ENCODE measurements at places on chromosomes 7 and 10. TPM values are rescaled to one million over a fixed set of nuclear protein-coding genes. Genes with fewer than 3 reads are reported as not detected.

DNA sequence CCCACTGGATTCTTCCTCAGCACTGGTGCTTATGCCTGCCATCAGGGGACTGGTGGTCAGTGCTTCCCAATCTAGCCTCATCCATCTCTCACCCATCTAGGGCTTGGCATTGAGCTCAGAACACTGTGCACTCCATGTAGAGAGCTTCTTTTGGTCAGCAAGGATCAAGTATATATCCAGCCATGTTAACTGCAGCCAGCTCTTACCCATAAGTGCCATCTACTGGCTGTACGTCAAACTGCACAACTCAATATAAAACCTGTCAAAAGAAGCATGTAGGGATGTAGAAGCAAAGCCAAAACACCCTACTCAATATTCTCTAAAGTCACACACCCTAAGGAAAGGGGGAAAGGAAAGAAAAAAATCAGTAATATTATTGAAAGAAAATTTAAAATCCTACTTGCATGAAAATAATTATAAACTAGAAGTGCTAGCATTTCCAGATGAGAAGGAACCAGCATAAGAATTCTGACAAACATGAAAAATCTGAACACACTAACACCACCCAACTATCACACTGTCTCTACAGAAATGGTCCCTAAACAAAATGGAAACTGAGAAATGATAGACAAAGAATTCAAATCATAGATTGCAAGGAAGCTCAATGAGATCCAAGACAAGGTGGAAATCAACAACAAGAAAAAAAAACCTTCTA is 531.1 kb upstream of the STEAP1 start:
- H3K27me3 ChIP-seq, result no peaks in the 10 kb centered on the region
- H3K4me3 ChIP-seq, result no peak overlapping the region
- peaks cover 31% of the 10 kb centered on the region for H3K4me1 ChIP-seq
- H3K27ac ChIP-seq, result no peak overlapping the region
- H3K36me3 ChIP-seq, result no peaks in the 10 kb centered on the region
- DNase-seq, result peak; percentile 5

- H3K4me1 ChIP-seq, result peaks cover 13% of the 10 kb centered on the region
- no peaks in the 10 kb centered on the region for H3K27me3 ChIP-seq
- DNase-seq, result no peak
Observed at GRCh38 chr10:58436071-58436470, 50.9 kb downstream of the TFAM start.

DNA sequence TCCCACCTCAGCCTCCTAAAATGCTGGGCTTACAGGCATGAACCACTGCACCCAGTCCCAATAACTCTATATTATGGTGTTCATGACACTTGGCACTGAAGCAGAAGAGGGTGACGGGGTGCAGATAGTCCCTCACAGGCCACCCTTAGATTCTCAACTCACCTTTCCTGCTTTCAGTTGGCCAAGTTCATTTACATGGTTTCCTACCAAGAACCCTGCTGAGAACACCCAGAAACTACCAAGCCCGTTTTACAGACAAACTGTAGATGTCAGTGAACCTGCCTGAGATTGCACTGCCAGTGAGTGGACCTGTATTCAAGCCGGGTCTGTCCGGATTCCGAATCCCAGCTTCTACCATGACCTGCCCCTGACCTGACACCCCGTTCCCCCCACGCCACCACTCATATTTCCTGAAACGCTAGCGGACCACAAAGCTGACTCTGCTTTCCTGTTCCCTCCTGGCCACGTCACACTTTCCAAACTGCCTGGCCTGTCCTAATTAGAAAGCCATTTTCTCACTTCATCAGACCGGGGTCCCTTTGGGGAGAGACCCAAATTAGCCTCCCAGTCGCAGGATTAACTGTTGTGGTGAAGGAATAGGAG is 17.3 kb downstream of the GRID2IP start:
- H3K4me3 ChIP-seq, result peak overlapping the region; percentile 19
- no peaks in the 10 kb centered on the region for H3K36me3 ChIP-seq
- no peak overlapping the region for H3K27ac ChIP-seq
- H3K27me3 ChIP-seq, result peaks cover 38% of the 10 kb centered on the region
- DNase-seq, result peak; percentile 32

- H3K4me1 ChIP-seq, result no peaks in the 10 kb centered on the region
- no peak overlapping the region for H3K27ac ChIP-seq
- H3K4me3 ChIP-seq, result no peak overlapping the region
- DNase-seq, result no peak
Observed at GRCh38 chr10:44830022-44830421, 81.1 kb upstream of the TMEM72 start.

DNA sequence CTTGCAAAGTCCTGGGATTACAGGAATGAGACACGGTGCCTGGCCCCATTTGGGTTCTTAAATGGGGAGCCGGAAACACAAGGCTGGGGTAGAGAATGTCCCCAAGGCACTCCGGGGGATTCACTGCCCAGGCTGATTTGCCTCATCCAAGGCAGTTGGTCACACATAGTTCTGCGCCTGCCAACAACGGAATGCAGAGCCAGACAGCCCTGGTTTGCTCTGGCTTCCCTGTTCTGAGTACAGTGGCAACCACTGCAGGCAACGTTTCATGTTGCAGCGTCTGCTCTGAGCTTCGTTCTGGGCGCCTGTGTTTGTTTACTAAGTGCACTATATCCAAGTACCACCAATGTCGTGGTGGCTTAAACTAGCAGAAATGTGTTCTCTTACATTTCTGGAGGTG is 61.7 kb upstream of the C1QL3 start:
- peaks cover 24% of the 10 kb centered on the region for H3K27me3 ChIP-seq
- H3K4me1 ChIP-seq, result no peaks in the 10 kb centered on the region
- DNase-seq, result no peak
- no peak overlapping the region for H3K4me3 ChIP-seq
- no peak overlapping the region for H3K27ac ChIP-seq

GRCh38 chr10:128421371-128422160 is 295.3 kb upstream of the MKI67 start:
- no peaks in the 10 kb centered on the region for H3K27me3 ChIP-seq
- no peaks in the 10 kb centered on the region for H3K36me3 ChIP-seq
- no peaks in the 10 kb centered on the region for H3K4me1 ChIP-seq
- no peak overlapping the region for H3K4me3 ChIP-seq
- H3K27ac ChIP-seq, result no peak overlapping the region

GRCh38 chr7:151372612-151373265 is 31.1 kb downstream of the NUB1 start:
- H3K36me3 ChIP-seq, result peaks cover 8% of the 10 kb centered on the region
- no peak for DNase-seq
- no peak overlapping the region for H3K27ac ChIP-seq
- H3K4me3 ChIP-seq, result no peak overlapping the region
- H3K4me1 ChIP-seq, result peaks cover 10% of the 10 kb centered on the region

GRCh38 chr10:74320026-74320425 is 169.0 kb downstream of the ADK start:
- H3K27ac ChIP-seq, result peak overlapping the region; percentile 28
- H3K4me1 ChIP-seq, result no peaks in the 10 kb centered on the region
- DNase-seq, result no peak
- peaks cover 11% of the 10 kb centered on the region for H3K36me3 ChIP-seq

GRCh38 chr10:34172936-34173533 is 642.1 kb downstream of the PARD3 start:
- H3K4me1 ChIP-seq, result no peaks in the 10 kb centered on the region
- H3K4me3 ChIP-seq, result no peak overlapping the region
- H3K36me3 ChIP-seq, result no peaks in the 10 kb centered on the region
- H3K27ac ChIP-seq, result no peak overlapping the region
- no peaks in the 10 kb centered on the region for H3K27me3 ChIP-seq

DNA sequence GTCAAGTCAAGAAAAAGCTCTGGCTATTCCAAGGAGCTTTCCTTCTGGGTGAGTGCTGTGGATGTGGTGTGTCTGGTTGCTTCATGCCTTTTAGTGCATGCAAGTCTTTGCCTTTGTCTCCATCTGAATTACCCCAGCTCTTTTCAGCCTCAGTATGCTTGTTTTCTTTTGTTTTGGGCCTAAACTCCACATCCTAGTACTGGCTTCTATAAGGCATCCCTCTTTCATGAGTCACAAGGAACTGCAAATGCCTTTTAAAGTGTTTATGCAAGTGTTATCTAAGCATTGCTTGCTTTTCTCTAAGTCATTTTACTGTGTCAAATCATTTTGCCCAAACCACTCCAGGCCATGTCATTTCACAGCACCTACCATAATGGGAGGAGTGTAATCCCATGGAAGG is 132.1 kb downstream of the PLCE1 start:
- no peak overlapping the region for H3K27ac ChIP-seq
- DNase-seq, result no peak
- no peaks in the 10 kb centered on the region for H3K4me1 ChIP-seq

GRCh38 chr10:106981452-106982075 is 182.9 kb downstream of the SORCS1 start:
- no peaks in the 10 kb centered on the region for H3K4me1 ChIP-seq
- DNase-seq, result no peak
- H3K27me3 ChIP-seq, result no peaks in the 10 kb centered on the region

DNA sequence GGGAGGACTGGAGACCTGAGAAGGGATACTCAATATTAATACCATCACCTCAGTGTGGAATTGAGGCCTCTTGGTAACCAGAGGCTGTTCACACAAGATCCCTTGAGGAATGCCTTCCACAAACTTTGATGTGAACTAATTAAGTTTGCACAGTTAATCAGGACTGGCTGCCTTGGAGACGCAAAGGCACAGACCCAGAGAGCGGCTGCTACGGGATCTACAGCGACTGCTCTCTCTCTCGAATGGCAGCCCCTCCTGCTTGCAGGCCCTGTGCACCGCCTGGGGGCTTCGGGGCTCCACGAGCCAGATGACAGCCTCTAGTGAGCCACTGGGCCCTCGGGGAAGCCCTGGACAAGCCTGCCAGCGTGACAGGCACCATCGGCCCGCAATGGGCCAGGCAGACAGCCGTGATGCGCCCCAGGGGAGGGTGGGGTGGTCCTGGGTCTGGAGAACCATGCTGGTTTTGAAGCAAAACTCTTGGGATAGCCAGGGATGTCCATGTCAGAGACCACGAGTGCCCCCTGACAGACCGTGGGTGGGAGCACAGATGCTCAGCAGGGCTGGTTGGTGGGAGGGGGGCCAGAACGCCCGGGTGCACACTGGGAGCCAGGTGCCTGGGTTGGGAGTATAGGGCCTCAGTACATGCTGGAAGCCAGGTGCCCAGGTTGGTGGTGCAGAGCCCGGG is 195.6 kb downstream of the ELFN1 start:
- no peaks in the 10 kb centered on the region for H3K27me3 ChIP-seq
- H3K27ac ChIP-seq, result no peak overlapping the region
- no peak for DNase-seq
- H3K4me1 ChIP-seq, result no peaks in the 10 kb centered on the region
- H3K4me3 ChIP-seq, result no peak overlapping the region

DNA sequence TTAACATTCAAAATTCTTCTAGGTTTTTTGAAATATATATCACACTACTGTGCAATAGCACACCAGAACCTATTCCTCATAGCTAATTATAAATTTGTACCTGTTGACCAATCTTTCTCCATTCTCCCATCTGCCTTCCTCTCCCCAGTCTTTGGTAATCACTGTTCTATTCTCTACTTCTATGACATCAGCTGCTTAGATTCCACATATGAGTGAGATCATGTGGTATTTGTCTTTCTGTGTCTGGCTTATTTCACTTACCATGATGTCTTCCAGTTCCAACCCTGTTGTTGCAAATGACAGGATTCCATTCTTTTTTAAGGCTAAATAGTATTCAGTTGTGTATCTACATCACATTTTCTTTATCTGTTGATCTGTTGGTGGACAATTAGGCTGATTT is 54.4 kb upstream of the CCDC6 start:
- H3K27me3 ChIP-seq, result peaks cover 10% of the 10 kb centered on the region
- no peak overlapping the region for H3K4me3 ChIP-seq
- no peak overlapping the region for H3K27ac ChIP-seq
- DNase-seq, result no peak

DNA sequence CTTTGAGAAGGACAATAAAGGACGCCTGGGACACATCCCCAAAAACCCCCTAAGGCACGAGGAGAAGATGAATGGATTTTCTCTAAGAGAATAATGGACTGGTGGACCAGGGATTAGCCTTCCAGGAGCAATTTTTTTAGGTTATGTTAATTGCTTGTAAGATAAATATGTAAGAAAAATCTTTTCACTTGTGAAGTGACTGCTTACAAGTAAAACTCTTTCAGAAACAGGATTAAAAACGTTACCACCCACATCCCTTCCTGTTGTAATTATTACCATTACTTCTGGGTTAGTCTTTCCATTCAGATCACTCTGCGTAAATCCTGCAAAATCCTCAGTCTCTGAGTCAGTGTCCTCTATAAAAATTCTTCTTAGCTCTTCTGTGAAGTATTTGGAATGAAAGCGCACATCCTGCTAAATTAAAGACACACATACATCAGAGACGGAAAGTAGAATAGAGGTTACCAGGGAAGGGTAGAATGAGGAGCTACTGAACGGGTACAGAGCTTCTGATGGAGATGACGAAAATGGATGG is 34.3 kb downstream of the CDCA7L start:
- no peak overlapping the region for H3K27ac ChIP-seq
- H3K27me3 ChIP-seq, result no peaks in the 10 kb centered on the region
- H3K4me3 ChIP-seq, result no peak overlapping the region
- H3K4me1 ChIP-seq, result no peaks in the 10 kb centered on the region

- no peak for DNase-seq
- H3K4me1 ChIP-seq, result no peaks in the 10 kb centered on the region
- no peak overlapping the region for H3K4me3 ChIP-seq
- no peaks in the 10 kb centered on the region for H3K27me3 ChIP-seq
- H3K27ac ChIP-seq, result no peak overlapping the region
Observed at GRCh38 chr7:115941703-115942268, 88.8 kb downstream of the TFEC start.

DNA sequence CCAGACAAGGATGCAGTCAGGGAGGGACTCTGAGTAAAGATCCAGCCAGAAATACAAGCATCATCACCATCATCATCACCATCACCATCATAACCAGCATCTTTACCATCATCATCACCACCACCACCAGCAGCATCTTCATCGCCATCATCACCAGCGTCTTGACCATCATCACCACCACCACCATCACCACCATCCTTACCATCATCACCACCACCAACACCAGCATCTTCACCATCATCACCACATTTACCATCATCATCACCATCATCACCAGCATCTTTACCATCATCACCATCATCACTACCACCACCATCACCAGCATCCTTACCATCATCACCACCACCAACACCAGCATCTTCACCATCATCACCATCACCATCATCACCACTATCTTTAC is 44.1 kb upstream of the CPXM2 start:
- no peak overlapping the region for H3K27ac ChIP-seq
- no peak for DNase-seq
- peaks cover 4% of the 10 kb centered on the region for H3K4me1 ChIP-seq
- no peak overlapping the region for H3K4me3 ChIP-seq
- no peaks in the 10 kb centered on the region for H3K36me3 ChIP-seq

DNA sequence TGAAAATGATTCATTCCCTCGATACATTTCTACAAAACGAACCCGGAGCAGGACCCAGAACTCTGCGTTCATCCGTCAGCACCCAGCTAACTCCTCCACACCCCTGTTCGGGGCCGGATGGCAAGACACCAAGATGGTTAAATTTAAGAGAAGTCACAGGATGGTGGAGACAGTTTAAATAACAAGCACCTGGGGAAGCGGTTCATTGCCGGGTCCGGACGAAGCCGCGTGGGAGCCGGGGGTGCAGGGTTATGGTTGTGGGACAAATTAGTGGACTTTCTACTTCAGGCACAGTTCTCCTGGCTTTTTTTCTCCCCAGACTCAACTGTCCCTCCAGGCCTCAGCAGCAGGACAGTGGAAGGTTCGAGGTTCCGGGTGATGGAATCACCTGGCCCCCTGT is 45.4 kb downstream of the ASB13 start:
- no peaks in the 10 kb centered on the region for H3K27me3 ChIP-seq
- no peak for DNase-seq
- H3K4me3 ChIP-seq, result no peak overlapping the region
- no peak overlapping the region for H3K27ac ChIP-seq

COL13A1 gene
- not detected for total RNA-seq

CLCN1 gene
- total RNA-seq, result 0.09 TPM

SYCE1 gene
- 3.2 TPM for total RNA-seq

BMPER gene
- total RNA-seq, result 0.35 TPM

SLC29A4 gene
- 0.48 TPM for total RNA-seq

PDZD7 gene
- total RNA-seq, result 0.12 TPM

FGFBP3 gene
- total RNA-seq, result 1.4 TPM
